ENCODE measurements at places on chromosomes 7 and 10. TPM values are rescaled to one million over a fixed set of nuclear protein-coding genes. Genes with fewer than 3 reads are reported as not detected.

DNA sequence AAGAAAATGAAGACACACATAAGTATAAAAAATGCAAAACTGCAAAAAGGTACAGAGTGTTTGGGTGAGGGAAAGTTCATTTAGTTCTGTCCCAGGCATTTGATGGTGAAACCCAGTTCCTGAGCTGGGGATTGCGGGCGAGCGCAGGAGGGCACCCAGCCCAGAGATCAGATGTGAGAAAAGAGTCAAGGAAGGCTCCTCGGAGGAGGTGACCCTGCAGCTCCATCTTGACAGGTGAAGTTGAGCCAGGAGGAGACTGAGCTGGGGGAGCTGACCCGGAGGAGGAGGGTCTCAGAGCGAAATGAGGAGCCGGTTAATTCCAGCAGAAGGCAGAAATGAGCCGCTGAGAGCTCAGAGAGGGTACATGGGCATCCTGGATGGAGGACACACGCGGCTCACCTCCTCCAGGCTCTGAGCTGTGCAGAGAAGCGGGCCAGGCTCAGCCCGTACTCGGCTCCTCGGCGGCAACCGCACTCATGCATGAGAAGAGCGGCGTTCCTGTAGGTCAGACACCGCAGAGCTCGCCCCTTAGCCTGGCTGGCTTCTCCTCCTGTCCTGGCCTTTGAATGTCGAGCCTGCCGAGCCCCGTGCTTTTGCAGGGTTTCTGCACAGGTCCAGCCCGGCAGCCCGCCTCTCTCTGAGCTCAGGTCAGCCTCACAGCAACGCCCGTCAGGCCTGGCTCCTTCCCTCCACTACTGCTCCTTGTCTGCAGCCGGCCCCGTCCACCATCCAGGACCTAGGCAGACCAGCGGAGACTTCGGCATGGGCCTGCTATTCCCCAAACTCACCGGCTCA is 9.5 kb upstream of the RAMP3 start:
- DNase-seq: no peak

TFEC gene
- 26.6 TPM for total RNA-seq

- no peak for DNase-seq
Observed at GRCh38 chr7:23811540-23811939, 101.5 kb downstream of the STK31 start.

SPACDR gene
- total RNA-seq: not detected

- no peak for DNase-seq
Observed at GRCh38 chr10:56604624-56605023, 243.6 kb upstream of the ZWINT start.

PDE6C gene
- total RNA-seq: not detected

DNA sequence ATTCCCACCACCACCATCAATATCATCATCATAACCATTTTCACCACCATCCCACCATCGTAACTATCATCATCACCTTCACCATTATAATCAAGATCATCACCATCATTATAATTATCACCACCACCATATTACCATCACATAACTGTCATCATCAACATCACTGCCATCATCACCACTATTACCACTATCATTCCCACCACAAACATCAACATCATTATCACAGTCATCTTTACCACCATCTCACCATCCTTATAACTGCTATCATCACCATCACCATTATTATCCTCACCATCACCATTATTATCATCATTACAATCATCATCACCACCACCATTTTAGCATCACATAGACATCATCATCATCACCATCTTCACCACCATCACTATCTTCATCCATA is 167.1 kb upstream of the ZMIZ1 start:
- DNase-seq: no peak

- DNase-seq: no peak
Observed at GRCh38 chr10:21514129-21514817, 11.2 kb downstream of the SKIDA1 start.
